ENCODE measurements at places on chromosomes 6 and 20.

GRCh38 chr6:41344876-41345275, 9.5 kb downstream of the NCR2 start:
- no peak for DNase-seq

GRCh38 chr20:20665606-20666332, 46.7 kb downstream of the RALGAPA2 start:
- no peak for DNase-seq

DNA sequence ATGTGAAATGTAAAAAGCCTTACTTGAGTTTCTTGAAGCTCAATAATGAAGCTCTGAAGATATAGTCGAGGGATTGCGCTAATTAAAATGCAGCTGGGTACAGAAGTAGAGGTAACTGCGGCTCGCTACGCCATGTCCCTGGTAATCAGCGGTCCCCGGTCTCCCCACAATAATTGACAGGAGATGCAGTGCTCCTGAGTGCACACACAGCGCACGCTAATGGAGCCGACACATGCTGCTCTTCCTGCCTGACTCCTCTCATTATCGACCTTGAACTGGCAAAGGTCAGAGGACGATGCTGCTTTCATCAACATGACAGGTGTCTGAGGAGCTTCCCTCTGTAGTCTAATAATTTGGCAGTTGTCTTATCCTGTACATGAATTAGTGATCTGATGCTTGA, 365.9 kb downstream of the RNF144B start:
- no peak for DNase-seq

DNA sequence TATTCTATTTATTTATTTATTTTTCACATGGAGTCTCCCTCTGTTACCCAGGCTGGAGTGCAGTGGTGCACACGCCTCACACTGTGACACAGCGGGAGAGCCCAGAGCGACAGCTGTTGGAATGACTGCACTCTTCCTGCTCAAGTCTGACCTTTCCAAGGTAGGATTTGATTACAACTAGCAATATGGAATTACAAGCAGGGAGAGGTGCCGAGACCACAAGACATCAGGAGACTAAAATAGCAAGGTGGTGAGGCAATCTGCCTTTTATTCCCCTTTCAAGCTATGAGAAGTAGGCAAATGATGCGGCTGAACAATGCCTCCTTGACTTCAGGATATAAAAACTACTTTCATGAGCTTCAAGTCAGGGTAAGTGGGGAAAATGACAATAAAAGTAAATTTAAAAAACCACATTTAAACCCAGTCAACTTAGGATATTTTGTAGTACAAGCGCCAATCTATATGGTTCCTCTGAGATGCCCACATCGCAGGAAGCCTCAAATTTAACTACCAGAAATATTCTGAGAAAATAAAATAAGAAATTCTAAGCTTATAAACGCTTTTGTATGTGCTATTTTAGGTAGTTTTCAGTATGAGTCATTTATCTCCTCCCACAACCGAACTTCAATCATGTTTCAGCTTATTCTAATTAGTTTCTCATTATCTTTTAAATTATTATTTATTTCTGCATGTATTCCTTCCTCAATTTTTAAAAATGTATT, 146.9 kb upstream of the SGK1 start:
- DNase-seq: peak; percentile 82

GRCh38 chr20:53004267-53004813, 32.2 kb downstream of the TSHZ2 start:
- DNase-seq: no peak

DNA sequence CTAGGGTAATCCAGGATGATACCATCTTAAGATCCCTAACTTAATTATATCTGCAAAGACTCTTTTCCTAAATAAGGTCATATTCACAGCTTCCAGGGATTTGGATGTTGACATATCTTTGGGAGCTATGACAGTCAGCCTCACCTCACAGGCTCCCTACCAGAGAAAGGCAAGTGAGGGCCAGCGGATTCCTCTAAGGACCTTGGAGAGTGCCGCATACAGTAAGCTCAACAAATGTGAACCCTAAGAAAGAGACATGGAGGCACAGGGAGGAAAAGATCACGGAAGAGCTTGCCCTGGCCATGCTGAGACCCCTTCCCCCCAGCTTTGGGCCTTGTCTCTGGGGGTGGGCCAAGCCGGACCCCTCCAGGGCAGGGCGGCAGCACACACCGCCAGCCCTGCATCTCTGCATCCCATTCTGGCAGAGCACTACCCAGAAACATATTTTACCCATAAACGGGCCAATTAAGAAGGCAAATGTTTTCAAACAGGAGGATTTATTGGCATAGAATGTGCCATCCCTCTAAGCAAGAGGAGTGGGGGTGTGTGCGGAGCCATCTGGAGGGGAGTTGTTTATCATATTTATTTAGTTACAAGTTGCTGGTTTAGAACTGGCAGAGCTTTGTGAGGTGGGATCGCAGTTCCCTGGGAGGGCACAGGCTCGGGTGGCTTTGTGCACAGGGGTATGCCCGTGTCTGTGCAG, 55.4 kb downstream of the CHMP4B start:
- no peak for DNase-seq

DNA sequence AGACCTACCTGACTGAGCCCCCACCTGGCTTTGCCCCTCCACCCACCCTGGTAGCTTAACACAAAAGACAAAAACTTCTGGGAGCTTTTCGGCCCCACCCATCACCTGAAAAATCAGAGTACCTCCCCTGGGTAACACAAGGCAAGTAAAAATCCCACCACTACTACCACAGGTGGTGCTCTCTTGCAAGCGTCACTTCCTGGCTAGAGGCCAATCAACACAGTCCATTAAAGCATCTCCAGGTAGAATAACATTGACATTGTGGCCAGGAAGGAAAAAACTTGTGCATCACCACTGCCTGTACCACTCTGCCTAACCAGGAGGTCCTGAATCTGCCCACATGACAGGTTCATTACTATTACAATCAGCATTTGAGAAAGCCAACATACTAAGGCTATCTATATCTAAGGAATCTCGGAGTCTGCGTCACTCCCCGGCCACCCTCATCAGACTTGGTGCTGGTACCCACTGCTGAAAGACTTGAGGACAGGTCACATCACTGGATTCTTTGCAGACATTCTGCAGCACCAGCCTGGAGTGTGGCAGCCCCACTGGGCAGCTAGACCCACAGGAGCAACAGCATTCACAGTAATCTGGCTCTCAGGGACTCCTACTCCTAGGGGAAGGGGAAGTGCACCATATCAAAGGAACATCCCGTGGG, 125.9 kb downstream of the CDK19 start:
- no peak for DNase-seq

- DNase-seq: peak; percentile 55
Measured at GRCh38 chr6:20092071-20092566, 120.2 kb downstream of the MBOAT1 start.

DNA sequence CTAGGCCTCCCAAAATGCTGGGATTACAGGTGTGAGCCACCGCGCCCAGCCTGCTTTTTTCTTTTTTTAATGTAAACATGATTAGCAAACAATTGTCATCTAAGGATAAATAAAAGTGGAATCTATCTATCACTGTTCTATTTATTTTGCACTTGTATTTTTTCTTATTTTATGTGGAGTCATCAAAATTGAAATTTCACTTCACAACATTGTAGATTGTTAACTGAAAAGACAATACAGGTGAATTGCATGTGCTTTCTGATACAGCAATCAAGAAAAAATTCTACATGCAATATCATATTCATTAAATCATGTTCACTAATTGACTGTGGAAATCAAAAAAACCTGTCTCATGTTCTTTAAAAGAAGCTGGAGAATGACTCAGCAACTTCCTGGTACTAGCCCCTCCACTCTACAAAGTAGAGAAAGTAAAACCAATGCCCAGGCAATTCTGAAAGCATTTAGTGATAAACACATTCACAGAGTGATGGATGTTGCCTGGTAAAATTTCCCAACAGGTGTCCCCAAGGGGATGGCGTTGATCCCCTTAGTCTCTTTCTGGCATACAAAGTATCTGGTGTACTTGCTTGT, 10.7 kb upstream of the RFX6 start:
- DNase-seq: peak; percentile 36

GRCh38 chr20:37881601-37882343, 21.2 kb upstream of the VSTM2L start:
- no peak for DNase-seq

GRCh38 chr6:111107589-111107988, 20.3 kb downstream of the SLC16A10 start:
- DNase-seq: no peak

DNA sequence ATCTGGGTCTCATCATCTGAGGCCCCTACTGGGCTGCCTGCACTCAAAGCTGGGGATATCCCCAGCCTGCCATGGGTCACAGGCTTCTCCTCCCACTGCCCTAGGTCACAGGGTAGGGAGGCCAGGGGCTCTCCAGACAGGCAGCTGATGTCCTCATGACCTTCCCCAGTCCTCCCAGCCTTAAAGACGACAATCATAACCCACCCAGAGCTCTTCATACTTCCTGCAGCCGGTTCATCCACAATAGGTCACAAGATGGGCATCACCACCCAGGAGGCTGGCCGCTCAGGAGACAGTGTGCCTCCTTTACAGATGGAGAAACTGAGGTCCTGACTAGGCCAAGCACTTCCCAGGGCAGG, 15.2 kb downstream of the TFEB start:
- no peak for DNase-seq

DNA sequence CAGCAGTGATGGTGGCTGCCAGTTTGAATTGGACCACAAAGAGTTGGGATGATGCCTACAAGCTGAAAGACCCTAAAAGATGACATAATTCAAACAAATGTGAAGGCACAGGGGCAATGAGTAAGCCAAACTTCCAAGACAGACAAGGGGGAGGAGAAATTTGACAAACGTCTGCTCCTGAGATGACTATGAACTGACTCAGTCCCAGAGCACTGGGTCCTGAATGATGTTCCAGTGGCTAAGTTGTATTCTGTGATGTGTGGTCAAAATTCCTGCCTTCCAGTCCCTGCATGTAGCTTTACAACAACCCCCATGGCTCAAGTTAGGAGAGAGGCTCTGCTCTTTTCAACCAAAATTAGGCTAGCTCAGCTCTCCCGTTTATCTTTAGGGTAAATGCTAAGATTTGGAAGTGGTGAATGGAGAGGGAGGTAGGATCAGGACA, 86.1 kb upstream of the SIRPA start:
- DNase-seq: peak; percentile 86

DNA sequence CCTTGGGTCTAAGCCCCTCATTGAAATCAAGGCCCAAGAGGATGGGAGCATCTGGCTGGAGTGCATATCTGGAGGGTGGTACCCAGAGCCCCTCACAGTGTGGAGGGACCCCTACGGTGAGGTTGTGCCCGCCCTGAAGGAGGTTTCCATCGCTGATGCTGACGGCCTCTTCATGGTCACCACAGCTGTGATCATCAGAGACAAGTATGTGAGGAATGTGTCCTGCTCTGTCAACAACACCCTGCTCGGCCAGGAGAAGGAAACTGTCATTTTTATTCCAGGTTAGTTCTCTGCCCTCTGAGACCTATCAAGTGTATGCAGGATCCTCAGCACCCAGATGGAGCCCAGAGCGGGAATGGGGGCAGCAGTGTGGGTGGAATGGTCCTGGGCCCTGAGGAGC, 5.1 kb downstream of the BTN2A2 start:
- no peak for DNase-seq

DNA sequence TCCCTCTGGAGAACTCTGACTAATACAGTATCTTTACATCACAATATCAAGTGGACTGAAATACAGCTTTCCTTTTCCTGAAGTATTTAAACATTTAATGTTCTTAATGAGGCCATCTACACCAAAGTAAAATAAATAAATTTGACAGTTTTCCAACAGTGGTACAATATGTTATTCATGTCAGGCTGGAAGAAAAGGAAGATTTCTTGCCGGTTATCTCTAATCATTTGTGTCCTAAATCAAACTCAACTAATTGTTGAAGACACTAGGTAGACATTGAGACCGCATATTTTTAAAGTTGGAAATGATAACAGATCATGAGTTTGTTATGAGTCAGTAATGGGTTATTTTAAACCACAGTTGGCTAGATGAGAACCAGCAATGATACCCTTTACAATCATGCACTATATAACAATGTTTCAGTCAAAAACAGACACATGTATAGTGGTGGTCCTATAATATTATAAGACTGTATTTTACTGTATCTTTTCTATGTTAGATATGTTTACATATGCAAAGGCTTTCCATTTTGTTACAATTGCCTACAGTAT, 241.6 kb downstream of the LMBRD1 start:
- DNase-seq: no peak

- DNase-seq: peak; percentile 11
Measured at GRCh38 chr6:109381061-109381746, 1.1 kb downstream of the CD164 start.

DNA sequence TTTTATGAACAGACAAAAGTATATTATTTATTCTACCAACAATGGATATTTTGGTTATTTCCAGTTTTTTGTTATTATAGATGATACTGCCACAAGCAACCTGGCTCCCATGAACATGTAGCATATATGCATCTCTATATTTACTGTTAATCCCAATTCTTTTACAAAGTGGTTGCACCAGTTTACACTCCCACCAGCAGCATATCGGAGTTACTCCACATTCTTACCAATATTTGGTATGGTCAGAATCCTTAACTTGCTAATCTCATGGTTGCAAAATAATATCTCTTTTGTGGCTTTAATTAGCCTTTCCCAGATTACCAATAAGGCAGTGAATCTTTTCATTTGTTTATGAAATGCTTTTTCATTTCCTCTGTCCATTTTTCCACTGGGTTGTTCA, 137.6 kb upstream of the CDYL start:
- no peak for DNase-seq

- no peak for DNase-seq
Measured at GRCh38 chr6:109701774-109702173, 10.7 kb downstream of the FIG4 start.

DNA sequence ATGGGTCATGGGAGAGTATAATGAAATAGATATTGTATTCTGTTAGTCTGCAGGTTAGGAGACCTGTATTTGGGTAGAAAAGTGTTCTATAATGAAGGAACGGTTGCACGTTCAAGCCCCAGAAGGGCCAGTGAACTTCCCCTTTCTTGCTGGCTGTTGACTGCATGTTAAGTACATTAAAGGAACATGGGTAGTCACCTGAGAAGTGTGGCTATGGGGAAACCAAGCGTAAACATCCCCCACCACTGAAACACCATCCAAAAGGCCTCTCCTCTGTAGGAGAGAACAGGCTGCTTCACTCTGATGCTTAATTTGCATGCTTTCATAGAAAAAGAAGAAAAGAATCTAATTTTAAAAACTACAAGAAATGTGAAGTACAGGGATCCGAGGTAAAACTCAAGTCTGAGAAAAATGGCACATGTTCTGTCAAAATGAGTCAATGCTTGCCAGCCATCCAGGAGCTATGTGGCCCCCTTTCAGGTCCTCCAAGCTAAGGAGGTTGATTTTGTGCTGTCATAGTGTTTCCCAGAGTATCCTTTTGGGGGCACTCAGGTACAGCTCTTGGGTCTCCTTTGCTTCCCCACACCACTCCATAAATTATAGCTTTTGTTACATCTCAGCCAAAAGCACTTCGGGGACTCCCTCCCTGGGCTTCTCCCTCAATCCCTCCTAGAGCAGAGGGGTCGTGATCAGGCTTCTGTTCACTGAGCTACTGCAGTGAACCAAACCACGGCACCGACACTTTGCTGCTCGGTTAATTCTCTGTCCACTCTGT, 283.7 kb upstream of the AGPAT4 start:
- DNase-seq: no peak
